Motor neuron (in vitro differentiated cells): ENCODE measurements at places on chromosomes 11 and 22. TPM values are rescaled to one million over a fixed set of nuclear protein-coding genes. Genes with fewer than 3 reads are reported as not detected.

KDM4E gene
- total RNA-seq, result 0.18 TPM in 1 of 2 replicates, not detected in the other

UPK3A gene
- not detected in 2 replicates for total RNA-seq

PARVA gene
- total RNA-seq, result 14.8 and 16.1 TPM in 2 replicates

MS4A6E gene
- total RNA-seq, result not detected in 2 replicates

OR51B2 gene
- total RNA-seq, result not detected in 2 replicates

A4GALT gene
- 5.2 and 7.9 TPM in 2 replicates for total RNA-seq

OR52K1 gene
- 1.6 and 1.9 TPM in 2 replicates for total RNA-seq

MMP1 gene
- total RNA-seq, result 0.09 TPM in 1 of 2 replicates, not detected in the other

MPEG1 gene
- 0.05 and 0.15 TPM in 2 replicates for total RNA-seq

MS4A15 gene
- not detected in 2 replicates for total RNA-seq

CCDC89 gene
- 4.7 and 6.3 TPM in 2 replicates for total RNA-seq

SPON1 gene
- 13.7 and 14.3 TPM in 2 replicates for total RNA-seq

OR10W1 gene
- total RNA-seq, result not detected in 2 replicates

UCP2 gene
- 7.3 and 10.1 TPM in 2 replicates for total RNA-seq

DNAJB13 gene
- 0.17 and 0.50 TPM in 2 replicates for total RNA-seq

SCGB1D2 gene
- total RNA-seq, result 0.76 TPM in 1 of 2 replicates, not detected in the other

C22orf42 gene
- total RNA-seq, result not detected in 2 replicates

CHRM1 gene
- 0.22 TPM in 1 of 2 replicates, not detected in the other for total RNA-seq

SYT8 gene
- total RNA-seq, result 0.94 TPM in 1 of 2 replicates, not detected in the other

SLC5A4 gene
- total RNA-seq, result not detected in 2 replicates

APIP gene
- 26.8 and 28.6 TPM in 2 replicates for total RNA-seq

ZNF280A gene
- 0.17 and 0.23 TPM in 2 replicates for total RNA-seq

UNC93B1 gene
- total RNA-seq, result 1.8 and 2.2 TPM in 2 replicates

GSTT2B gene
- 19.5 and 20.1 TPM in 2 replicates for total RNA-seq

TMPRSS5 gene
- 2.1 and 2.8 TPM in 2 replicates for total RNA-seq

CYTH4 gene
- total RNA-seq, result 2.9 and 3.8 TPM in 2 replicates

CWC15 gene
- 68.3 and 77.1 TPM in 2 replicates for total RNA-seq

UBQLNL gene
- 0.22 and 0.63 TPM in 2 replicates for total RNA-seq

FAM83F gene
- total RNA-seq, result 0.09 and 0.33 TPM in 2 replicates

PDE2A gene
- 50.6 and 58.7 TPM in 2 replicates for total RNA-seq

LIPT2 gene
- 1.5 and 1.8 TPM in 2 replicates for total RNA-seq

OR2AT4 gene
- total RNA-seq, result 0.05 and 0.15 TPM in 2 replicates

APOA4 gene
- total RNA-seq, result 0.14 and 0.21 TPM in 2 replicates

RAB36 gene
- total RNA-seq, result 5.0 and 5.7 TPM in 2 replicates
